H9 (cell line): ENCODE measurements at places on chromosomes 12 and 14. TPM values are rescaled to one million over a fixed set of nuclear protein-coding genes. Genes with fewer than 3 reads are reported as not detected.

DNA sequence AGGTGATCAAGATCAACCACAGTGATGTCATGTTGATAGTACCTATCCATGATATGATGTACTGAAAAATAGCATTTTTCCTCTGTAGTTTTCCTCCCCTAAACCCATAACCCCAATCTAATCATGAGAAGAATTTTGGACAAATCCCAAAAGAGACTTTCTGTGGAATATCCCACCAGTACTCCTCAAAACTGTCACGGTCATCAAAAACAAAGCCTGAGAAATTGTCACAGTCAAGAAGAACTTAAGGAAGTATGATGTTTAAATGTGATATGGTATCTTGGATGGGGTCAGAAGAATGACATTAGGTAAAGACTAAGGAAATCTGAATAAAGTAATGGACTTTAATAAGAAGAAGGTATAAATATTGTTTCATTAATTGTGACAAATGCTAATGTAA lies 248.8 kb downstream of the RMST start:
- H3K27ac ChIP-seq = no peak overlapping the region
- peaks cover 4% of the 10 kb centered on the region for H3K36me3 ChIP-seq
- no peak overlapping the region for H3K4me3 ChIP-seq
- H3K4me1 ChIP-seq = no peaks in the 10 kb centered on the region

DNA sequence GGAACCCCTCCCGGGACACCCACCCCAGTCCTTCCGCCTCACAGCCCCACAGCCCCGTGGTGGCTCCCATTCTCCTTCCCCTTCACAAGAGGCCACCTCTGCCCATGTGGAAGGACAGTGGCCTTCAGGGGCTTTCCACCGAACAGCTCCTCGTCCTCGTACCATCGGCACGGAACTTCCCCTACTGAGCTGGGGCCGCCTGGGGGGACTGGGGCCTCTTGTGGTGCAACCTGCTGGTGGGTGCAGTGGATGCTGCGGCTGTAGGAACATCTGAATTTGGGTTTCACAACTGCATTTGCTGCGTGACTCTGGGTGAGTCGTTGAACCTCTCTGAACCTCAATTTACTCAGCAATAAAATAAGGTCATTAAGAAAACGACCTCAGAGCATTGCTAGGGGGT lies 50.9 kb downstream of the RFLNA start:
- H3K27ac ChIP-seq = no peak overlapping the region
- H3K27me3 ChIP-seq = no peaks in the 10 kb centered on the region

GRCh38 chr12:101474711-101475386 lies at the start of gene SPIC:
TSS of gene SPIC (plus strand) at chr12:101475336. CDS start at chr12:101476905, 1,569 bp downstream.
- peaks cover 4% of the 10 kb centered on the region; the same call in 1 of the 2 replicates for H3K4me1 ChIP-seq
- H3K27me3 ChIP-seq = no peaks in the 10 kb centered on the region
- no peak for DNase-seq
- no peak within 1 kb of the TSS for H3K4me3 ChIP-seq
- no peaks in the 10 kb centered on the region for H3K36me3 ChIP-seq

- DNase-seq = no peak
- H3K4me3 ChIP-seq = no peak overlapping the region
- no peaks in the 10 kb centered on the region for H3K27me3 ChIP-seq
- peaks cover 12% of the 10 kb centered on the region for H3K36me3 ChIP-seq
- H3K27ac ChIP-seq = no peak overlapping the region
Measured at GRCh38 chr12:58703866-58704265, 216.4 kb downstream of the LRIG3 start.

KCNC2 gene
- not detected in 2 replicates for total RNA-seq

DNA sequence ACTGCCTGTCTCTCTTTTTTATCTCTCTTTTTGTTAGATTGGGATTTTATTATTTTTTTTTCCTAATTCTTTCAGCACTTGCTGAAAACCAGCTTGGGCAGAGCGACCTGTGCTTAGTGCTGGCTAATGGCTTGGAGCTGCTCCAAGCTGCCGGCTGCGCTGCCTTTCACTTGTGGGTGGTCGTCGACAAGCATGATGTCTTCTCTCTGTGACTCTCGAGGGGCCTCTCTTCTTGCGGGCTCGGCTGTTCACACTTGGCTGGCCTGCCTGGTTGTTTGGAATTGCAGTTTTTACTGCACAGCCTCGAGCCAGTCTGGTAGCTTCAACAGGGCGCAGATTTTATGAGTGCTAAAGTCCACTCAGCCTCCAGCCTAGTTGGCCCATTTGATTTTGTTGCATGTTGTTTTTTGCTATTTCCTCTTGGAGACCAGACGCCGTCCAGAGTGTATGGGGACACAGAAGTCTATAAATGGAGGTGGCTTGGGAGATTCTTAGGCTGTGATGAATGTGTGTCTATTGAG lies 18.6 kb downstream of the TPCN1 start:
- H3K27ac ChIP-seq = no peak overlapping the region
- no peak for DNase-seq
- no peaks in the 10 kb centered on the region for H3K4me1 ChIP-seq
- H3K27me3 ChIP-seq = no peaks in the 10 kb centered on the region
- H3K4me3 ChIP-seq = no peak overlapping the region

GRCh38 chr12:108257004-108257403 lies 82.1 kb downstream of the CMKLR1 start:
- DNase-seq = no peak
- peaks cover 7% of the 10 kb centered on the region for H3K4me1 ChIP-seq

IRAK3 gene
- total RNA-seq = 0.29 and 0.44 TPM in 2 replicates

LRP10 gene
- total RNA-seq = 12.7 and 13.3 TPM in 2 replicates
